ENCODE measurements at places on chromosomes 6 and 20.
A peak's percentile ranks its signal among the peaks of the same experiment; 100 is the strongest.

GRCh38 chr6:83160167-83160566 lies 32.9 kb downstream of the PGM3 start:
- DNase-seq: no peak

DNA sequence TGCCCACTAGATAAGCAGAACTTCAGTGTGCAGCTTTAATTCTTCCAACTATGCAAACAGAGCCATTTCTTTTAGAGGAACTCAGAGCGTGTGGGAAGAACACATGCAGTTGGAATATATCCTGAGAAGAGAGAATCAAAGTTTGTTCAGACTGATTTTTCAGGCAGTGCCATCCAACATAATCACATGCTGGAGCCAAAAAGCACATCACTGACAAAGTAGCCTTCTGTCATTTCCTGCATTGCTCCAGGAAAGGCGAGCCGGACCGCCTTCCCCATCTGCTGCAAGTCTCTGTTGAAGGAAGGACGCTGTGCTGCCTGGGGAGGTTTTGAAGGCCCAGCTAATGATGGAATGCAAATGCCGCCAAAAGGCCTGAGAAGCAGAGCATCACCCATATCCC lies 98.4 kb downstream of the DOK5 start:
- no peak for DNase-seq

DNA sequence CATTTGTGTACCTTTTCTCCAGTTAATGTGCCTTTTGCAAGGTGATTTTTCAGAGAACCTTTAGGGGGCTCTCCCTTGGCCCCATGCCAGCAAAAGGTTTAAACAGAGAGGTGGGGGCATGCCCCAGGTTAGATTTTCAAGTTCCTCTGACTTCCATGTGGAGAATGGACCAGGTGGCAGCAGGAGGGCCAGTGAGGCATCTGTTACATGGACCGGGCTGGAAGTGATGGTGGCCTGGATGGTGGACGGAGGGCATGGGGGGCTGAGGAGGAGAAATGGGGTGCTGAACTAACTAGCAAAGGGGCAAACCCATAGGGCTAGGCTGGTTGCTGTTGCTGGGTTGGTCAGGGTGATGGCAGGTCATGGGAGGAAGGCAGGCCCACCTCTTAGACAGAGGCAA lies 20.7 kb upstream of the BPI start:
- no peak for DNase-seq

DNA sequence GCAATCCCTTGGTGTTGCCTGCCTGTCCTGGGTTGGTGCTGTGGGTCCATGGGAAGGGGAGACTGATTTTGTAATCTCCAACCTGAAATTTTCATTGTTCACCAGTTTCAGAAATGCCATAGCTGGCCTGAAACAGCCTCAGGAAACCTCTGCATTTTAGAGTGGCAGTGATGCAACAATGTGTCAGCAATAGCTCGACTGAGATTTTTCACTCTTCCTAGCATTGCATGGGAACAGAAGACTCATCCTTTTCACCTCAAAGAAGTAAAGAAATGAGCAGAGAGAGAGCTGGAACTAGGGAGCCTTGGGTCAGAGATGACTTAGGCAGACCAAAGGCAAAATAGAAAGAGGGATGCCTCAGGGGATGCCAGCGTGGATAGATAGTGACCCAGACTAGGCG lies 23.7 kb upstream of the TMEM14A start:
- no peak for DNase-seq

DNA sequence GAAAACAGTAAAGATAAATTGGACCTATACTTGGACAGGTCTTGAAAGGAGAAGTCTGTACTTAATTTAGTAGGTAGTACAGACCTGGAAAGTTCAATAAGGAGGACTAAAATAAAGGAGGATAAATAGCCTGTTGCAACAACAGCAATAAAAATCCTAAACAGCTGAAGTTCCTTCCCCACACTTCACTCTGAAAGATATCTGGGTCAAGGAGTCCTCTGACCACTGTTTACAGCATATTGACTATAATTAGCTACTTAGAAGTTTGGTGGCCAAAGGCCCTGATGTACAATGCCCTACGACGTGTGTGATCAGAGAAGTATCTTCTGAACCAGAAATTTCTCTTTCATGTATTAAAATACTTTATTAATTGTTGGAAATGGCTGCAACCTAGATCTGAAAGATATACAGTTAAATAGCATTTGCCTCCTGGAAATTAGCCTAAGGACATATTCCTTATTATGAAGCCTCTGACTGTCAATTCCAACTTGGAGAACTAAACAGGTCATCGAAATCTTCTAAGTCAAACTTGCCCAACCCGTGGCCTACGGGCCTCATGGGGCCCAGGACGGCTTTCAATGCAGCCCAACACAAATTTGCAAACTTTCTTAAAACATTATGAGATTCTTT lies 82.8 kb downstream of the KIF13A start:
- DNase-seq: no peak

GRCh38 chr6:161853657-161854056 lies 579.8 kb upstream of the AGPAT4 start:
- peak; percentile 61 for DNase-seq

DNA sequence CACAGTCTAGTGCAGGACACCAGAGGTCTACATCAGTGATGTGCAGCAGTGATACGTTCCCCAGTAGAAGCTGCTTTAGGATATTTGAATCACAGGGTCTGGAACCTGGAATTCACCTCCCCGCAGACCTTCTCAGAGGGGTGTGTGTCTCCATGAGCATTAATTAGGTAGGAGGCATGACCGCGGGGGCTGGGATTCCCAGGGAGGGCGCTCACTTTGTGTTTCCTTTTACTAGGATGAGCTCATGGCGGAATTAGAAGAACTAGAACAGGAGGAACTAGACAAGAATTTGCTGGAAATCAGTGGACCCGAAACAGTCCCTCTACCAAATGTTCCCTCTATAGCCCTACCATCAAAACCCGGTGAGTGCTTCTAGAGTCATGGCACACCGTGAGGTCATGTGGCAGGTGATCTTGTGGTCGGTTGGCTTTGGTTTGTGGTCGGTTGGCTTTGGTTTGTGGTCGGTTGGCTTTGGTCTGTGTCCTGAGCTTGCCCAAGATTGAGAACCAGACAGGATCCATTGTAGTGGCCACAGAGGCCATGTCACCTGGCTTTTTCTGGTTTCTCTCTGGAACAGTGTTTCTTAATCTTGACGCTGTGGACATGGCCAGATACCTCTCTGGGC lies 40.8 kb downstream of the CHMP4B start:
- no peak for DNase-seq

DNA sequence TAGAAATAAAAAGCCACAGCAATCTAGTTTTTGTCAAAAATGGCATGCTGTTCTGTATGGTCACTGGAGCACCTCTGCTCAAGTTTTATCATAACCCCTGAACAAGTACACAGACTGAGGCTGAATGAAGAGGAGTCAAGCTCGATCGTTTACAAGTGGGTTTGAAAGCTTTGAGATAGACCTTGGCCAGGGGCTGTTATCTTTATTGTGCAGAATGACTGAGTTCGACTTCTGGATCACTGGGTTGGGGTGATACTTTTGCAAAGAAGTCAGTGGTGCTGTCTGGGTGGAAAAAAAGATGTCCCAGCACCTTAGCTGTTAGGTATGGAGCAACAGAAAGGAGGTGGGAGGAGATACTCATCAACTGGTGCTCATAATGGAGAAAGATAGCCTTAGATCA lies 446.0 kb downstream of the HACE1 start:
- no peak for DNase-seq

- DNase-seq: peak; percentile 50
Observed at GRCh38 chr20:19768325-19768842, 10.3 kb downstream of the RIN2 start.

DNA sequence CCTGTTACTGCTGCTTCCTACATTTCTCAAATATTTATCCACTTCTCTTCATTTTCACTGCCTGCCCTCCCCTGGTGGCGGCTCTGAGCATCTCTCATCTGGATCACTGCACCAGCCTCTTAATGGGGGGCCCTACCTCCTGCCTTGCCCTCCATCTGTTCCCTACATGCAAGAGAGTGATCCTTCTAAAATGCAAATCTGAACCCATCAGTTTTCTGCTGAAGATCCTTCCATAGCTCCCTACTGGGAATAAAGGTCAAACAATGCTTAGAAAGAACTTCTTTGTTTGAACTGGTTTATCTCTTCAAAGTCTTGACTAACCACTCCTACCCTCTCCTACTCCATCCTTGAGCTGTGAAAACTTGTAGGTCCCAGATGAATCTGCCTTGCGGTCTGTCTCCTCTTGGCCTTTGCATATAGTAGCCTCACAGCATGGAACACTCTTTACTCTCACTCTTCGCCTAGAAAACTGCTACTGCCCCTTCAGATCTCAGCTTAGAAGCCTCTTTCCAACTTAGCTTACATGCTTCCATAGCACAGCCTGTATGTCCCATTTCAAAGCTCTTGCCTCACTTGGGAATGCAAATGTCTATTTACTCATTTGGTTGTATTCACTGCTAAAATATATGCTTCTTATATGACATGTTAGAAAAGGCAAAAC lies 119.3 kb downstream of the QRSL1 start:
- no peak for DNase-seq

DNA sequence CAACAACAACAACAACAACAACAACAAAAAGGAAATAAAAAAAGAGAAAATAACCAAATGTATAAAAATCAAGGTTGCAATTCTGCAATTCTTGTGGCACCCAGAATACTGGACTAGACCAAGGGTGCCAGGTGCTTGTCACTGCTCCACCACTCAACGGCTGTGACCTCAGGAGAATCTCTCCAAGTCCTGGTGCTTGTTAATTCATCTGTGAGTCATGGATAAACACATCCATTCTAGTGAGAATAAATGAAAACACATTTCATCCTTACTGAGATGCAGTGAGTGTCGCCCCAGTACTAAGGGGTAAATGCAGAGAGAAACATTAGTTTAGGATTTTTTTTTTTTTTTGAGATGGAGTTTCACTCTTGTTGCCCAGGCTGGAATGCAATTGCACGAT lies 32.0 kb downstream of the HLA-C start:
- DNase-seq: no peak

- no peak for DNase-seq
Observed at GRCh38 chr6:45679631-45680030, 301.9 kb upstream of the SUPT3H start.

DNA sequence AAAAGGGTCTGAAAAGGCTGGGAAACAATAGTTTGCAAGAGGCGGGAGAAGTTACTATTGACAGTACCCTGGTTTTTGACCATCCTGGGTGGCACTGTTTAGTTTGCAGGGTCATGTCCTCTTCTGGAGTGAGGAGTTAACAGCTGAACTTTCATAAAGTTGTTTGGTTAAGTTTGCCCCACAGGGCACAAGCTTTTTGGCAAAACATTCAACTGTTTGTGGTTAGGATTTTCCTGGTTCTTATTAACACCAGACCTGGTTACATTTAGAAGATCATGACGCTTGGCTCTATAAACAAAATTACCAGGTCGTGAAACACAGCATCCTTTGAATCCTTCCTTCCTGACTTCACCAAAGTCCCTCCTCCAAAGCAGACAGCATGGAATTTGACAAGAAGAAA lies 106.1 kb downstream of the RIN2 start:
- no peak for DNase-seq

- DNase-seq: no peak
Observed at GRCh38 chr20:40855269-40855668, 166.2 kb upstream of the MAFB start.

GRCh38 chr6:122363769-122364483 lies 35.5 kb upstream of the HSF2 start:
- no peak for DNase-seq

- no peak for DNase-seq
Observed at GRCh38 chr20:36848078-36848660, 27.8 kb upstream of the TLDC2 start.

GRCh38 chr6:112802144-112802543 lies 455.0 kb downstream of the RFPL4B start:
- DNase-seq: peak; percentile 61

DNA sequence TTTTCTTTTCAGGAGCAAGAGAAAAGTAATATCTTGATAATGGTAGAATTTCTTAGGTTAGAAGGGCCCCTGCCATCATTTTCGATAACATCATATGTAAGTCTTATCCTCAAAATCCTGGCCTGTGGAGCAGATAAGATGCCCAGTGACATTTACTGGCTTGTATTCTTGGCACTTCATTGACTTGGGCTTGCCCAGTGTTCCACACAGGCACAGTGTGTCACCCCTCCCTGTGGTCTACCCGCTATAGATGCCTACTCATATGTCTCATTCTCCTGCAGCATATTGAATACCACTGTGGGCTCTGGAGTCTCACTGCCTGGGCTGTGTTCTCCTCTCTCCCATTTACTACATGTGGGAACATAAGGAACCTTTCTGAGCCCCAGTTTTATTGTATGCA lies 105.0 kb downstream of the GRM1 start:
- DNase-seq: no peak

- peak; percentile 11 for DNase-seq
Observed at GRCh38 chr6:52016915-52017748, 70.3 kb downstream of the PKHD1 start.

DNA sequence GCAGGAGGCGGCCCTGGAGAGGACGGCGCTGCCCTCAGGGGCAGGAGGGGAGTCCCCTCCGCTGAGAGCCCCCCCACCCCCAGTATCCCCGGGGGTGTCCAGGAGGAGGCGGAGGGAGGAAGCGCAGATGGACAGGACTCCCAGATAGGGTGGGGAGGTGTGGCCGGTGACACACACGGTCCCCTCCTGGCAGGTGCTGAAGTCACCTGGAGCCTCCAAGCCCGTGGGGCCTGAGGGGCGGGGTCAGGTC lies 1.4 kb downstream of the STMN3 start:
- no peak for DNase-seq

DNA sequence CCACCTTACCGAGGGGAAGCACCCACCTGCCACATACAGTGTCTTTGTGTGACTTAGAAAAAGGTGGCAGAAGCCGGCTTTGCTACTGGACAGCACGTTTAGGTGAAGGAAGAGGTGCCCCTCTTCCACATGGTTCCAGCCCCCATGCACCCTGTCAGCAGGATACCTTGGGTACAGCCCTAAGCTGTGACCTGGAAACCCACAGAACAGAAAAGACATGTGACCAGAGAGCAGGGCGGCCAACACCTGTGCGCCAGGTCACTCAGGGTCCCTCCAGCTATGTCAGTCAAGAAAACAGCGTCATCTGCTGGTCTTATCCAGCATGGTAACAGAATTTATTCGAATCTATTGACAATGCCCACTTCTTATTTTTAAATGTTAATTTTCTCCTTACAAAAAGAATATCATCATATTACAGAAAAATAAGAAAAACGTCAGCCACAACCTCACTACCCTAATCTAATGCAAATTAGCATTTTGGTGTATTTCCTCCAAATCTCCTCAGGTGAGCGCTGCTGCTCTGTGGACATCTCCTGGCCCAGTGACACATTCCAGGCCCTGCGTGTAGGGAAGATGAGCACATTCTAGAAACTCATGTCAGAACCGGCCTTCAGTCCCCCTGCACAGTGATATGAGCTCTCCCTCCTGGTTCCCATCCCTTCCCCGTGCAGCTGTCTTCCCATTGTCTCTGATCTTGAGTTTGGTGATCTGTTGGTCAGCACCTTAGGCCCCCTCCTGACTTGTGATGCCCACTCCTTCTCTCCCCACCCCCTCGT lies 37.2 kb downstream of the GTF2H5 start:
- no peak for DNase-seq

GRCh38 chr6:136290410-136291010 lies 864 bp upstream of the BCLAF1 start:
- DNase-seq: no peak

All from eye (tissue), 1 donor.